Left cardiac atrium (tissue), 4 donors: ENCODE measurements at places on chromosomes 1 and 21. TPM values are rescaled to one million over a fixed set of nuclear protein-coding genes. Genes with fewer than 3 reads are reported as not detected.

DNA sequence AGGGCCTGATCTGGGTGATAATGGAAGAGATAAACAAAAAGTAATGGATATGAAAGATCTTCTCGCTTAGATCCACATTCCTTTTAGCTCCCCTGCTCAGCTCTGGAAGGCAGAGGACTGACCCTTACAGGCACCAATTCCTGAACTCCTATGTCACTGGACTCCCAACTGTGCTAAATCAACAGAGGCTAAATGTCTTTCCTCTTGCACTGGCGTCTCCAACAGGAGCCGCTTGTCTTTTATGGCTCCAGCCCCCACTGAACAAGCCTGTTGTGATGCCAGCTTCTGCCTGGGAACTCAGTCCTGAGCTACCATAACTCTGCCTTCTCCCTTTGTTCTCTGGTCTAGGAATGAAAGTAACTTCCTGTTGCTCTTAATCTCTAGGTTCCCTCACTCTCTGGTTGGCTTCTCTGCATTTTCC, 142.1 kb upstream of the COL11A1 start:
- no peak for DNase-seq

Gene FGR
- 10.7 TPM for total RNA-seq

GRCh38 chr1:224922404-224923164, 6.9 kb upstream of the DNAH14 start:
- DNase-seq, result no peak

- no peak for DNase-seq
These were observed 1.7 kb upstream of the CLCA1 start for GRCh38 chr1:86466986-86467385.

DNA sequence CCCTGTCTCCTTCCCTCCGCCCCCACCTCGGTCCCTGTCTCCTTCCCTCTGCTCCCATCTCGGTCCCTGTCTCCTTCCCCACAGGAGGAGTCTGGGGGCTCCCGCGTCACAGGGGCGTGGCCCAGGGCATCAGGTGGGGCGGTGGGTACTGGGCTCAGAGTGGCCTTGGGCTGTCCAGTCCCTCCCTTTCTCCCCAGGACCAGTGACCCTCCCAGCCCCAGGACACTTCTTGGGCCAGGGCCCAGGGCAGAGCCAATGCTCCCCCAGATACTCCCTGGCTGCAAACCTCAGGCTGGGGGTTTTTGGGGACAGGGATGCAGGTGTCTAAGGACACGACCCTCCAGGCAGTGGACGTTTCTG, 6.8 kb upstream of the RNF223 start:
- DNase-seq, result no peak

DNA sequence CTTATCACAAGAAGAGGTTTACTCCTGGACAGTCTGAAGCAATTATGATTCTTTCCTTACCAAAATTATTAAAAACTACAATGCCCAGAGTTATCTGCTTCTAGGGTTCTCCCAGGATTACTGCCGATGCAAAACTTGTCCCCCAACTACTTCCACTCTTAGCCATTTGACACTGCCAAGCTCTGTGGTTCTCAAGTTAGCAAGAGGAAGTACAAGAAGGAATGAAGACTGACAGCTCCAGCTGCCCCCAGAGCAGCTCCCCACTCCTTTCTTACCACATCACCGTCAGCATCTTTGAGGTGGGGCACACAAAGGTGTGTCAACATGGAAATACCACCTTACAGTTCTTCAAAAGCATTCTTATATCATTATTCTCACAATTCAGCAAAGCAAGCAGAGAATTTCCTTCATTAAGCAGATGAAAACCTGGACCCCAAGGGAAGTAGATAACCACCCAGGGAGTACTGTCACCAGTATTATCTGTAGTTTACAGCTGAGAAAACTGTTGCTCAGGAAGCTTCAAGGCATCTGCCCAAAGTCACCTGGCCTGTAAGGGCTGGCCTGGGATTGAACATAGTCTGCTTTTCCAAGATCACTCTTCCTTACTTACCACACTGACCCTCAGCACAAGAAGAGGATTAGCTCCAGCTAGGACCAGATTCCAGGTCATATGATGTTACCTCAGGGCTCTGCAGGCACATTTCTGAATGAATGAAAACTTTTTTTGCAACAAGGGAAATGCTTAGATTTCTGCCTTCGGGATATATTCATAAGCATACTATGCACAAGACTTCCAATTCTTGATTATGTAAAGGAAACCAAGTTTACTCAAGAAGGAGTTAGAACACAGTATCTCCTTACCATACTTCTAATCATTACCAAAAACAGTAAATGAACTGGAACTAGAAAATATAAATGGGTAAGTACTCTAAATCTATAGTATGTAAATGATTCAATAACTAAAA, 9.3 kb downstream of the PSMG1 start:
- DNase-seq, result no peak

DNA sequence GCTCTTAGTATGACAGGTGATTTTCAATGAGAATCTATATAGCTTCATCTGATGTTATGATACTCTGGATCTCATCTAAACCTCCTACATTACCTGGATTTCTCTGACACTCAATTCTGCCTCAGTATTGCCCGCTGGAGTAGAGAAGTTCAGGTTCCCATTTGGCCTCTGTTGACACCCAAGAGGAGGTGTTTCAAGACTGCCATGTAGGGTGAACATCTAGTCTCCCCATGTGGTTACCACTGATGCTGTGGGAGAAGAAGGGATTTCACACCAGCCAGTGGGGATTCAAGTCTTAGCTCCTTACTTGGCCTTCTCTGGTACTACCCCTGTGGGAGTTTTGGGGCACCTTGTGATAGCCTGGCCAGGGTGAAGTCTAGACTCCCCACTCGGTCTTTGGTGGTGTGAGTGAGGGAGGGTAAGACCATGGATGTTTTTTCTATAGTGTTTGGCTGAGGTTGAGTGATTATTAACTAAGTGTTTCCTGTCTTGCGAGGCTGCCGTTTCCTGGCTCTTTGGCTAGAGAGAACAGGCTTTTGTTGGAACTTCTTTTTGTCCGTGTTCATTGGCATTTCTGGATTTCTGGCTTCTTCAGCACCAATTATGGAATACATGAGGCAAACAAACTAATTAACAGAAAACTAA, 90.7 kb downstream of the RHOU start:
- no peak for DNase-seq

Gene BARHL2
- total RNA-seq, result not detected

- peak; percentile 63 for DNase-seq
These were observed at the start of gene CCSAP for GRCh38 chr1:229342656-229343569. CCSAP (minus strand) TSS chr1:229343047; CDS start chr1:229342465, 582 bp downstream.

GRCh38 chr1:47794530-47794929, 202.7 kb downstream of the TRABD2B start:
- no peak for DNase-seq

DNA sequence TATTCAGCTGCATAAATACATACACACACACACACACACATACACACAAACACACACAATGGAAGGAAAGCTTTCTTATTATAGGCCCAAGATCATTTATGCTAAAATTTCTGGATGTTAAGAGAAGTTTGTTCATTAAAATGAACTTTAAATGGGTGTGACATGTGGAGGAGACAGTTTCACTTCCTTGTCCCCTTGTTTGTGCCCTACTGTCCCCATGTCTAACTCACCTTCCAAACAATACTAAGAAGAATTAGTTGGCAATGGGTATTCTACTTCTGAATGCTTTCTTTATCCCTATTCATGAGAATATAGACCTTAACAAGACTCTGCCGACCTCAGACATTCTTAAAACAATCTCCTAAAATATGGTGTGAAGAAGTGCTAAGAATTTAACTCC, 63.5 kb upstream of the NRIP1 start:
- DNase-seq, result no peak

DNA sequence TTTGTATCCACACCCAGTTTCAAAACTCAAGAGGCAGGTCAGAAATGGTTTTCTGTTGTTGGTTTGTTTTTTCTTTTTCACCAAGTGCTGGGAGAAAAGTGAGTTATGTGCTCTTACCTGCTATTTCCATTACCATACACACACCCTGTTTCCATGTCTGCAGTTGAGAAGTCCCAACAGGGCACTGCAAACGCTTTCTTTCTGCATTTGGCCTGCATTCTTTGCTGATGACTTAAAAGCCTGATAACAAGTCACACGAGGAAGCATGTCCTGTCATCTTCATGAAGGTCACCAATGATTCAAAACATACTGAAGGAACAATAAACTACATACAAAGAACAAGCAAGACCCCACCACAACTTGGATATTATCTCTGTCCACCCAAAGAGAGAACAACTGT, 24.8 kb upstream of the KCNE1 start:
- DNase-seq, result no peak

DNA sequence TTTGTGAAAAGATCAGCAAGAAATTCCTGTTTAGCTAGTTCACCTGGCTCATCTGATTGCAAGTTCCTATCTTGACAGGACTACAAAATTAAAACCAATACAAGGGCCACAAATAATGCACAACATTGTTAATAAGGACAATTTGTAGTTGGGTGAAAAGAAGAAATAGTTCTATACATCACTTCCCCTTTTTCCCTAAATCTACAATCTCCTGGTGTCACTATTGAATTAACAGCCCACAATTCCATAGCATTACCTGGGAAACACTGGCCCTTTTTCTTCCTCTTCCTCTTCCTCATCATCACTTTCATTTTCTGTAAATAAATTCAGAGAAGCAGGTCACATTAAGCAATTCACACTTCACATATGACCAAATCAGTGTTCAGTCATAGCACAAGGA, 366.9 kb downstream of the FAM72C start:
- DNase-seq, result no peak
